ENCODE measurements at places on chromosomes 6 and 20.

- no peak for DNase-seq
Measured at GRCh38 chr20:20783450-20783849, 71.0 kb upstream of the RALGAPA2 start.

GRCh38 chr6:163716690-163717089, 302.2 kb downstream of the QKI start:
- DNase-seq = no peak

DNA sequence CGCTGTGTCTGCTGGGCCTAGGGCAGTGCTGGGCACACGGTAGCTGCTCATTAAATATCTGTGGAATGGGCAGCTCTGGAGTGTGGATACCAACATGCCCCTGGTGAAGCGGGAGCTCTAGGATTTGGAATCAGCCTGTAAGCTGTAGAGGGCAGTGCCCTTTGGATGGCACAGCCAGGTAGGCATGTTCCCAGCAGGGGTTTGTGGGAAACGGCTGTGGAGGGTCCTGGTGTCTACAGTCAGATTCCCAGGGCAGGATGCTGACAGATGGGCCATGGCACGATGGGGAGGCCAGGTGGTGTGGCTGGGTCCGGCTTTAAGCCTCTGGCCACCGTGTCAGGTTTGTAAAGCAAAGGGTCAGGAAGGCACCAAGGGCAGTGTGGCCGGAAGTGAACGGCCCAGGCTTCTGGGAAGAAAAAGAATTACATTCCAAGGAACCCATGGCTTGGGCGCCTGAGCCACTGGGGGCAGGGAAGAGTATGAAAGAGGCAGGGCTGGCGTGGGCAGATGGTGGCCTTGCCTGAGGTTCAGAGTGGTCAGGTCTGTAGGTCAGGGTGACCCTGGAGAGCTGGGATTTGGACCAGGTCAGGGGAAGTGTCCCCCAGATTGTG, 44.8 kb downstream of the UBE2V1 start:
- DNase-seq = no peak

GRCh38 chr20:62554898-62555641, 79.3 kb upstream of the GATA5 start:
- DNase-seq = no peak

GRCh38 chr6:45074439-45074838, 253.7 kb upstream of the RUNX2 start:
- no peak for DNase-seq

- no peak for DNase-seq
Measured at GRCh38 chr6:13277231-13277630, 51.1 kb downstream of the TBC1D7 start.

GRCh38 chr6:40302856-40303454, 284.2 kb downstream of the LRFN2 start:
- no peak for DNase-seq

DNA sequence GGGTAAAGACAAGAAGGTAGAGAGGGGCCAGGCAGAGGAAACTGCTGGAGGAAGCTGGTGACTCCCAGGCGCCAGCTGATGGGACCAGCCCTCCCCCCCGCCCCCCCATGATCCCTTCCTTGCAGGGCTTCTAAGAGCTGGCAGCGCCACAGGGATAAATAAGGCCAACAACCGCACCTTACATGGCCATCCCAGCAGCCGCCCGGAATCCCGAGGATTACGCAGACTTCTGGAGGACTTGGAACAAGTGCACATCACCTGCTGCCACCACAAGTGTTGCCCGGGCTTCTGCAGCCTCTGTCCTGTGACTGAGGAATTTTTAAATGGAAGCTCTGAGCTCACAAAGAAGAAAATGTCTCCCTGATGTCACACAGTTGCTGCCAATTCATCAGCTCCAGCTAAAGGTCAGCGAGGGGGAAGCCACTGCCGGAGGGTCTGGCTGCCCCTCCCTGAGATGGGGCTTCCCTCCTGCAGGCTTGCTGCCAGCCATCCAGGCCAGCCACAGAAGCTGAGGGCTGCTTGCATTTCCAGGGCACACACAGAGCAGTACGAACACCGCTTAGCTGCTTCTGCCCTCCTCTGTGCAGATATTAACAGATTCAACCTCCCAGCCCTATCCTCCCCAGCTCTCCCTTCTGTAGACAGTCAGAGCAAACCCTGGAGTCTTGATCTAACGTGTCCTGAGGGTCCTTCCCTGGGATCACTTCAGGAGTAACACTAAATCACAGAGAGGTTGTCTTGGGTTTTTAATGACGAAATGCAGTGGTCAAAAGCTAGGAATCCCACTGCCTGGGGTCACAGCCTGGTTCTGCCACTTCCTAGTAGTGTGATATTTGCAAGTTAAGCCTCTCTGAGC, 38.6 kb upstream of the PIM1 start:
- no peak for DNase-seq

- peak; percentile 79 for DNase-seq
Measured at GRCh38 chr6:34196116-34196832, 40.4 kb upstream of the HMGA1 start.

Data from T-helper 2 cell treated with Interferon-gamma antibody and Interleukin-4, amounts not matched to agents 5 μg/mL and 100 μg/mL, for 36 hours (primary cell).